Cardiac ventricle fibroblast (primary cell): ENCODE measurements at places on chromosomes 12 and 14. TPM values are rescaled to one million over a fixed set of nuclear protein-coding genes. Genes with fewer than 3 reads are reported as not detected.

Gene TBX3
- total RNA-seq = 6.5 and 7.4 TPM in 2 replicates

Gene NUP37
- 21.6 and 27.0 TPM in 2 replicates for total RNA-seq

Gene TEX52
- total RNA-seq = not detected in 2 replicates

Gene PTPRQ
- 0.06 and 0.10 TPM in 2 replicates for total RNA-seq

Gene REC8
- total RNA-seq = 0.25 and 1.1 TPM in 2 replicates

Gene DAO
- total RNA-seq = not detected in 2 replicates

Gene PRPH
- 0.73 TPM in 1 of 2 replicates, not detected in the other for total RNA-seq

Gene MYG1
- 44.5 and 67.0 TPM in 2 replicates for total RNA-seq

Gene PCNX1
- 22.4 and 27.3 TPM in 2 replicates for total RNA-seq

Gene EFCAB11
- 2.7 TPM in 2 replicates for total RNA-seq

Gene TESPA1
- not detected in 2 replicates for total RNA-seq

Gene DLGAP5
- 1.6 and 2.6 TPM in 2 replicates for total RNA-seq
